ENCODE measurements at places on chromosomes 2 and 18.

DNA sequence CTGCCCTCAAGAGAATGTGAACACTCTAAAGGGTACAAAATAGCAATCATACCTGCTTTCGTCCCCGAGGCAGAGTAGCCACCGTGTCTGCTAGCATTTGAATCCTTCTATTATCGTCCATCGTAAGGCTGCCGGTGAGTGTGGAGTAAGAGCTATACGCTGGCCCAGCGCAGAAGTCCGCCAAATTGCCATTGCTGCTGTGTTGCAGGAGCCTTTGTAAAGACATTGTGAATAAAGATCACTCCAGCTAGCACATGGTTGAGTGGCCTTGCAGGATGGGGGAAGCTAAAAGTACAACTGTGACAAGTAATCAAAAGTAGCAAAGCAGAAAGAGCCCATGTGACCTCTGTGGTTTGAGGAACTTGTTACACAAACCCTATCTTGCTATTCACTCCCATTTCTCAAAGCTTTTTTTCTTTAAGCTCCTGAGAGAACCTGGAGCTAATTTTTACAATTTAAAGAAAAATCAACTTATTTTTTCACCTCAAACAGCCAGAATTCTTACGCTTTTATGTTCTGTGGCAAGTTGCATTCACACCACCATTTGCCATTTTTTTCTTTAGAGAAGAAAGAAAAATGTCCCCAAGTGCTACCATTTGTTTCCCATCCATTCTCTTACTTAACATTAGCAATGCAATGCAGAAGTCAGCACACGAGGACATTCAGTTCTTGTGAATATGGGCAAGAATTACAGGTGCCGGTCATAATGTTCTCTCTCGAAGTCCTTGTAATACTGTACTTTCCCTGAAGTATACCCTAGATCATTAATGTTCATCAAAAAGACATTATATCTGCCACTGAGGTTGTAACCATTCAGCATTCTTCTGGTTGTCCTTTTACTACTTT is at the start of gene CYTIP:
TSS of gene CYTIP (minus strand) at position 295 of the 846 bp plus-strand sequence. CDS start at position 226, 69 bp downstream.
- no peak for DNase-seq

- DNase-seq, result no peak
Observed at GRCh38 chr18:31683106-31683505, 1.3 kb downstream of the B4GALT6 start.

DNA sequence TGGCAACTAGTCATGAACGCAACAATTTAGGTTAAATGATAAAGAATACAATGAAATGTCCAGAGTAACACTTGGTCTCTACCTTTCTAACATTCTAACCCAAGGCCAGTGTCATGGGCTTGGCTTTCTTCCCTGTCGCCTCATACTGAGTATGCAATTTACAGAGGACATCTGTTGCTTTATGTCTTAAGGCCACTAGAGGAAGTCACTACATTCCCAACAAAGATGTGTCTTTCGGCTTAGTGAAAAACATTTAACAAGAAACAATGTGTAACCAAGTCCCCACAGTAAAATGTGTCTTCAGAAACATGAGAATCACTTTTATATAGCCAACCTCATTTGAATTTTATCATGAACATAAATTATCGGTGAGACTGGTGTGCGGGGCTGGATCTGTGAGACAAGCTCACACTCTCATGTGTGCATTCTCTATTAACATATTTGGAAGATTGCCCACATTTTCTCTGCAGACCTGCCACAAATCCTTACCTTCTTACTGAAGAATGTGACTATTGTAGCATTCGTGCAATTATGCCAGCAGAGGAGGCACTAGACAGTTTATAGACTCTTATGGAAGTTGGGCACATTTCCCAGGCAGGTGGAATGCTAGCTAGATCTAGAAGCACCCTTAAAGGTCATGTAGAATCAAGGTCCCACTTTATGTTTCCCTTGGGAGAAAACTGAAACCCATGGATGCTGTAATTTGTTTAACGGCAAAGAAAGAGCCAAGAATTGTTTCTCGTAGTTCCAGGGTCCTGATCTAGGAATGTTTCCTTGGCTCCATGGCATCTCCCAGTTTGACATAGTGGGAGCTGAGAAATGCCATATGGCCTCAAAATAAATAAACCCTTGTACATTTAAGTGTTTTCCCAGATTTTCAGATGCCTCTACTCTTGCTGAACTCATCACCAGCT is 101.8 kb downstream of the CD226 start:
- no peak for DNase-seq

DNA sequence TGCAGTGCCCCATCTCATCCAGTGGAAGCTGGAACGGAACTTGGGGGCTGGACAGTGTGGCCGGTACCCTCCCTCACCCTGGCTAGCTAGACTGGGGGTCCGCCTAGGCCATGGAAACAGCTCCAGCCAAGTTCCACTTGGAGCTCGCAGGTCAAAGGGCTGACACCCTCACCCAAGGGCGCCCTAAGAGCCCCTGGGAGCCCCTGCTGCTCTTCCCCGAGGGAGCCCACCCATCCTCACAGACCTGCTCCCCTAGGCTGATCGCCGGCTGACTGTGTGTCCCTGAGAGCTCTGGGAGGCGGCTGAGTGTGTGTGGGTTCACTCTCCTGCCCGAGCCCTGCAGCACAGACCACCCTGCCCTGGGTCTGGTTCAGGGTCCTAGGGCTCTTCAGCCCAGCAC is 118.2 kb upstream of the OTOS start:
- no peak for DNase-seq

DNA sequence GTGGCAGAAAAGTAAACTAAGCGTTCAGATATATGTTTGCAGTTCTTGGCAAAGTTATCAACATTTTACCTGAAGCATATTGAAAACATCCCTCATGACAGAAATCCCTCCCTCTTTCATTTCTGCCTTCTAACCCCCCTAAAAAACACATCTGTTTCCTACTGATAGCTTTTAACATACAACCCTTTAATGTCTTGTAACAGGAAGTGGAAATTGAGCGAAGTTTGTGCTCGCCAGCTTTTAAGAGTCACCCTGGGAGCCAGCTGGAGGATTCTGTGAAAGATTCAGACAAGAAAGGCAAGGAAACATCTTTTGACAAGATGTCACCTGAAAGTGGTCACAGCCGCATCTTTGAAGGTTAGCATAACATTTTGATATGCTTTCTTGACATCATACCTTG is 247.4 kb downstream of the XIRP2 start:
- DNase-seq, result no peak

DNA sequence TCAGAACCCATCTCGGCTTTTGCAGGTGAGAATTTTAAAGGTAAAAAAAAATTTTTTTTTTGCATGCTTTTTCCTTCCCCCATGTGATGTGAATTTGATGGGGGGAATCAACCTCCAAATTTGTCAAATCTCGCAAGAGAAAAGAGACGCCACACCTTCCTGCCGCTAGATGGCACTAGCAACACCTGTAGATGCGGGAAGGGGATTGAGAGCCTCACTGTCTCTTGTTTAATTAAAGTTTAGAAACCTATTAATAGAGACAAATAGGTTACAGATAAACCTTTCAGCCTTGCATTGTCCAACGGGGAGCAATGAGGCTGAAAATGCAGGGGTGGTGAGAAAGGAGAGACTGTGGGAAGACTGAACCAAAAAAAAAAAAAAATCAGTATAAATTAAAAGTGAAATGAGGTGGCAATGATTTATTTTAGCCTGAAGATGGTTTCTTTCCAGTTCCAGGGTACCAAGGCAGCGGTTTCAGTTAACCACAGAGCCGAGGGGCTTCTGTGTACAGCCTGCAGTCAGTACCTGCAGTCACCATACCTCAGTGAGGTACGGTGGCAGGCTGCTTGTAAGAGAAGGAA is 84.6 kb downstream of the NRP2 start:
- DNase-seq, result no peak

- no peak for DNase-seq
Observed at GRCh38 chr18:77135339-77136075, 2.9 kb upstream of the MBP start.

DNA sequence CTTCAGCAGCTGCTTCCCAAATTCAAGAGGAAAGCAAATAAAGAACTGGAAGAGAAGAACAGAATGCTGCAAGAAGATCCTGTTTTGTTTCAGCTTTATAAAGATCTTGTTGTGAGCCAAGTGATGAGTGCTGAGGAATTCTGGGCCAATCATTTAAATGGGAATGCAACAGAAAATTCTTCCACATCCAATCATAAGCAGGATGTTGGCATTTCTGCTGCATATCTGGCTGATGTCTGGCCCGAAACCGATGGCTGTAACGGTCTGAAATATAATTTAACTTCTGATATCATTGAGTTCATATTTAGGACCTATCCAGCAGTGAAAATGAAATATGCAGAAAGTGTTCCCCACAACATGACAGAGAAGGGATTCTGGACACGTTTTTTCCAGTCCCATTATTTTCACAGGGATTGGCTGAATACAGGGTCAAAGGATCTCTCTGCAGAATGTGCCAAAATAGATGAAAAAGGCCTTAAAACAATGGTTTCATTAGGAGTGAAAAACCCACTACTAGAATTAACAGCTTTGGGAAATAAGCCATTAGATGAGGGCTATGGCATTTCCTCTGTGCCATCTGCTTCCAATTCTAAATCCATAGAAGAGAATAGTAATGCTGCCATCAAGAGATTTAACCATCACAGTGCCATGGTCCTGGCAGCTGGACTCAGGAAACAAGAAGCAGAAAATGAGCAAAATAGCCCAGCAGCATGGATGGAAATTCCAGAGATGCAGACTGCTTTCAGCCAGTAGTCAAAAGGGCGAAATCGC is 175.6 kb downstream of the MC4R start:
- no peak for DNase-seq

- DNase-seq, result no peak
Observed at GRCh38 chr2:43226955-43227829, 786 bp upstream of the ZFP36L2 start.

- DNase-seq, result no peak
Observed at GRCh38 chr2:118738524-118739308, 108.7 kb downstream of the EN1 start.

DNA sequence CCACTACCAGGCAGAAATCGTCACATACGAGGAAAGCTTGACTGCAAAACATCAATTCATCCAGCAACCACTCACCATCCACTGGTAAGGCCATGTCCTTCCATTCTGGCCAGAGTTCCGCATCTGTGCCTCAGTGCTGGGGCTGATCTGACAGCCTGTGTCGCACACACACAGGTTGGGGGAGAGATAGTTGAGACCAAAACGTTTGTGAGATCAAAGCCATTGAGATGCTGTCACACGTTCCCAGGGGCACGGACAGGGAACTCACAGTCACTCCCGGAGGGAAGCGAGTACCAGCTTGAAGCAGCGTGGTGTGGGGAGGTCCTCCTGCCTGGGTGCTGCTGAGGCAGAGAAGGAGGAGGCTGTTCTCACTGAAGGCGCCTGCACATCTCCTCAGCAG is 458.5 kb upstream of the SALL3 start:
- no peak for DNase-seq

Data from activated naive CD8-positive, alpha-beta T cell treated with anti-CD3 and anti-CD28 coated beads, Interleukin-2, amount 50 U/mL, for 16 hours (primary cell).